ENCODE measurements at places on chromosomes 1 and 21. TPM values are rescaled to one million over a fixed set of nuclear protein-coding genes. Genes with fewer than 3 reads are reported as not detected.

The SPAG17 gene
- 0.12 TPM for total RNA-seq

The SELP gene
- total RNA-seq, result 61.5 TPM

The PWP2 gene
- 9.9 TPM for total RNA-seq

The TFF2 gene
- not detected for total RNA-seq

The PRR9 gene
- not detected for total RNA-seq

The MAP1LC3C gene
- 14.2 TPM for total RNA-seq

The EPHB2 gene
- 6.0 TPM for total RNA-seq

The RAB3B gene
- total RNA-seq, result not detected

The LIPI gene
- not detected for total RNA-seq

The MTARC1 gene
- 25.2 TPM for total RNA-seq

The VASH2 gene
- 1.9 TPM for total RNA-seq

The TRMT1L gene
- 16.0 TPM for total RNA-seq

The C1orf116 gene
- total RNA-seq, result 128 TPM

The TSPAN1 gene
- total RNA-seq, result 6.9 TPM

The TTC39A gene
- 42.1 TPM for total RNA-seq

The FAM167B gene
- total RNA-seq, result 65.9 TPM

Measured in upper lobe of right lung (tissue), 1 donor.